ENCODE measurements at places on chromosomes 6 and 20.

DNA sequence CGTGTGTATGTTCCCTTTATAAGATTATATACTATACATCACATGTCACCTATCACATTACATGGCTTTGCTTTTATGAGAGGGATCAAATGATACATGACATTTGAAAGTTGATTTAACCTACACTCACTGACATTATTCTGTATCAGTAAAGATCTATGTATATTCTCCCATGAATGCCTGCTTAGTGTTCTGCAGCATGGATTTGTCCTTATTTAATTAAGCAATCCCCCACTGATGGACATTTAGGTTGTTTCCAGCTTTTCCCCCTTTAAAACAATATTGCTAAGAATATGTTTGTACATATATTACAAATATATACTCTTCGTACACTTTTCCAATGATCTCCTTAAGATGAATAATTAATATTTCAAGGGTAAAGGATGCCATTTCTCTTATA is 297.4 kb downstream of the TFAP2C start:
- DNase-seq: no peak

DNA sequence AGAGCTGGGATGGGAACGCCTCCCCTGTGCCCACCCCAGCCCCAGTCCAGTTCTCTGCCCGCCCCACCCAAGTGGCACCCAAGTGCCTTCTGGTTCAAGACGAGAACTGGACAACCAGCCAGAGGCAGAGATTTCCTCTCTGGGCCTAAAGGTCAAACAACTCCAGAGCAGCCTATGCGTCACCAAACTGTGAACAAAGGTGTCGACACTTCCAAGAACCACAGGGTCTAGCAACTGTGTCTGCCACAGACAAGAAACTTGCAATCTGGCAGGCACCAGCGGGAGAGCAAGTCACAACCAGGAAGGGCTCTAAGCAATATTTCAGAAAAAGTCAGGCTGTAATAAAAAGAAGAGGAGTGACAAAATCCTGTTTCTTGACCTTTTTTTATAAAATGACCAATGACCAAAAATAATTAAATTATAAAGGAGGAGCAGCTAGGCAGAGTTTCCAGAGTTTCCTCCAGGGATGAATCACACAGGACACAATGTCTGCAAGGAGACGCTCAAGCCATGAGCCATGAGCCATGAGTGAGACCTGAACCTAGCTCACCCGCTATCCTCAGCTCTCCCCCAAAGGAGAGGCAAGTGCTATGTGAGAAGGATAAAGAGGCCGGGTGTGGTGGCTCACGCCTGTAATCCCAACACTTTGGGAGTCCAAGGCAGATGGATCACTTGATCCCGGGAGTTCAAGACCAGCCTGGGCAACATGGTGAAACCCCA is 11.1 kb downstream of the EDEM2 start:
- DNase-seq: peak; percentile 17

DNA sequence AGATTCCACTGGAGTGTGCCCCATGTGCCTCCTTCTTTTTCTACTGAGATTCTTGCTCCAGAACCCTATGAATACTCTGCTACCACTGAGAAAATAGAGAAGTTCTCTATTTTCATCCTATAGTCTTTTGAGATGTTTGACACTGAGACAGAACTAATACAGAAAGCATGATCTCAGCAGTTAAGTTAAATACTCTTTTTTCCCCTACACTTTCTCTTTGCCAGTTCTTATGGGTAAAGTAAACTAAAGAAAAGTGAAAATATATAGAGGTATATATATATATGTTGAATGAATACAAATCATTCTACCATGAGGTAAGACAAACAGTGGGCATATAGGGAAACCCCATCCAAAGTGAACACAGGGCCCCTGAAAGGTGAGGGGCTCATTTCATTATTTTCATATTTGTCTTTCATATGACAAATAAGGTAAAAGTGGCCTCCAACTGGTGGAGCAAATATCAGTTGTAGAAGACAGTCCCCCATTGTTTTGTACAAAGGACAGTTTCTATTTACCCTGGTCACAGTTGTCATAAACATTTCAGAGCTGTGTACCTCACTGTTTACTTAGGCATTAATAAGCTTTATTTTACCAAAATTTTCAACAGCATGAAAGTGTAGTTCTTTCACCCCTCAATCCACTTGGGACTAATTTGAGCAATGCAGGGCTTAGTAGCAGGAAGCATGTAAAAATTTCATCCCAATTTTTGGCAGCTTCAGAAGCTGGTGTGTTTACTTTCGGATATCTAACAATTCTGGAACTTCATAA is 188.3 kb upstream of the MARCKS start:
- DNase-seq: no peak

DNA sequence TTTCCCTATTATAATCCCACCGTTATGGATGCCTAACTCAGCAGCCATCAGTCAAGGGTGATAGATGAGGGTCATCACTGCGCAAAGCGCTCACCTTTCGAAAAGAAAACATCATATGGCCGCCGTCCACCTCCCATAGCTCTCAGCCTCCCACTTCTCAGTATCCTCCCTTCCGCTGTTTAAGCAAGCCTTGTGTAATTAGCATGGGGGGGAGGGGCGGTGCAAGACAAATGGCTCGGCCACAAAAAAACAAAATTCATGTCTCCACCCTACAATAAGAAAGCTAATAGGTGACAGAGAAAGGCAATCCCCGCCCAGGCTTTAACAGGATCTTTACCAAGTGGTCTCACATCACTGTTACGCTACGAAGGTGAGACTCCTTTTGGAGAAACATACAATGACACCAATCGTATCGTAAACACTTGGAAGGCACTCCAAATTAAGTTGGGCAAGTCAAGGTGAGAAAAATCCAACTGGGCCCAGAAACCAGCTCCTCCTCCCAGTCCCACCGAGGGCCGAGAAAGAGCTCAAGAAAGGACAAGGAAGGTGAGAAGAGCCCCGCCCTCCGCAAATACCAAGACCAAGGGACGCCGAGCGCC is 645 bp downstream of the DDX39B start:
- DNase-seq: peak; percentile 76

DNA sequence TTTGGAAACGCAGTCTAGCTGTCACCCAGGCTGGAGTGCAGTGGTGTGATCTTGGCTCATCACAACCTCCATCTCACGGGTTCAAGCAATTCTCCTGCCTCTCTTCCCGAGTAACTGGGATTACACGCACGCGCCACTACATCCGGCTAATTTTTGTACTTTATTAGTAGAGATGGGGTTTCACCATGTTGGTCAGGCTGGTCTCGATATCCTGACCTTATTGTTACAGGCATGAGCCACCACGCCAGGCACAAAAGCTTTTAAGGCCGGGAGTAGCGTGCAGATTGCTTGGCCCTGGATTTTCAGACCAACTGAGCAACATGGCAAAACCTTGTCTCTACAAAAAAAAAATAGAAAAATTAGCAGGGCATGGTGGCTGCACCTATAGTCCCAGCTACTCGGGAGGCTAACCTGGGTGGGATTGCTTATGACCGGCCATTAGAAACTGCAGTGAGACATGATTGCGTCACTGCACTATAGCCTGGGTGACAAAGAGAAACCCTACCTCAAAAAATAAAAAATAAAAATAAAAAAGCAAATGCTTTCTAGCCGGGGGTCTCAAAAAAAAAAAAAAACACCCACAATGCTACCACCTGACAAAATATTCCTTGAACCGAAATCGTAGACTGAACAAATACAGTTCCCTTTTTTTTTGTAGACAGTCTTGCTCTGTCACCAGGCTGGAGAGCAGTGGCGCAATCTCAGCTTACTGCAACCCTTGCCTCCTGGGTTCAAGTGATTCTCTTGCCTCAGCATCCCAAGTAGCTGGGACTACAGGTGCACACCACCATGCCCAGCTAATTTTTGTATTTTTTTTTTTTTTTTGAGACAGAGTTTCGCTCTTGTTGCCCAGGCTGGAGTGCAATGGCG is 15.0 kb downstream of the RBM39 start:
- DNase-seq: peak; percentile 36

- no peak for DNase-seq
These were observed 7.4 kb downstream of the GMEB2 start for GRCh38 chr20:63619505-63619904.

- no peak for DNase-seq
These were observed 361.6 kb downstream of the THBS2 start for GRCh38 chr6:168892031-168892430.
